Activated T-cell treated with anti-CD3 and anti-CD28 coated beads, Interleukin-2, amount 50 U/mL, for 4 hours (primary cell): ENCODE measurements at places on chromosomes 16 and 17. TPM values are rescaled to one million over a fixed set of nuclear protein-coding genes. Genes with fewer than 3 reads are reported as not detected.

The CD2BP2 gene
- 95.2 TPM for total RNA-seq

The RRAD gene
- total RNA-seq = 0.15 TPM

GRCh38 chr17:78041386-78042179 is 83.1 kb downstream of the TNRC6C start:
- no peak for DNase-seq

GRCh38 chr17:18141210-18141803 is 32.8 kb downstream of the MYO15A start:
- no peak for DNase-seq

DNA sequence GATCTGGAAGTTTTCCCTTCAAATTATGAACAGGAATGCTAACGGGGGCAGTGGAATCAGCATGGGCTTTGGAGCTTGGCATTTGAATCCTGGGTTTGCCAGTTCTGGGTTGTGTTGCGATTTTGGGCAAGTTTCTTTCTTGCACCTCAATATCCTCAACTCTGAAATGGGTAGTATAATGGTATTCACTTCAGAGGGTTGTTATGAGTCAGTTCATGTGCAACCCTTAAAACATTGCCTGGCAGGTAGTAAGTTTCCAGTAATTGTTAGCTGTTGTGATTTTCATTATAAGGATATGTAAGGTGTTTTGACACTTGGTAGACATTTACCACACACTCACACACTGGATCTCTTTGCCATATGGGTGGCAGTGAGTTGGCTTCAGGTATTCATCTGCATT is 33.4 kb downstream of the SNX29 start:
- no peak for DNase-seq

GRCh38 chr16:27460663-27461482 is 58.9 kb downstream of the IL21R start:
- no peak for DNase-seq

DNA sequence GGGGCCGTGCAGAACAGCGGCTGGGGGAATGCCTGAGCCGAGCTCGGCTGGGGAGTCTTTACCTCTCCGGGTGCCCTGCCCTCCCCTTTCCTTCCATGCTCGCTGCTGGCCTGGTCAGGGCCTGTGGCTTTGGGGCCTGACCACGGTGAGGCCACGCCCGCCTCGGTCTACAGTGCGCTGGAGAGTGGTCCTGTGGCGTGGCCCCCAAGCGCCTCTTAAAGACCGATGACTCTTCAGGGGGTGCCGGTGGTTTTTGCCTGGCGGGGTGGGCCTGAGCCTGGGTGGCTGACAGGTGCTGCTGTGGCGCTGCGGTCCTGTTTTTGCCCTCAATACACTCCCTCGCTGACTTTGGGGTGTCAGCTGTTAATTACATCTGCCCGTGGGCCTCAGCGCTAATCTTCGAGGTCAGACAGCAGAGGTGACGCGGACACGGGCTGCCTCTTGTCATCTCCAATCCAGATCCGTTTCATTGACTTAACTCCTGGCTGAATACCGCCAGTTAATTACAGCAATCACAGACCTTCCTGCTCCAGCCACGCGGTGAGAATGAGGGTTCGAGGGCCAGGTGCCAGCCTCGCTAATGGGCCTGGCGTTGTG is 29.7 kb downstream of the GSE1 start:
- no peak for DNase-seq

GRCh38 chr16:66578651-66579531 is at the start of gene CMTM2:
CMTM2 (plus strand) TSS chr16:66579463; CDS start chr16:66579608, 145 bp downstream.
- DNase-seq = peak; percentile 18

DNA sequence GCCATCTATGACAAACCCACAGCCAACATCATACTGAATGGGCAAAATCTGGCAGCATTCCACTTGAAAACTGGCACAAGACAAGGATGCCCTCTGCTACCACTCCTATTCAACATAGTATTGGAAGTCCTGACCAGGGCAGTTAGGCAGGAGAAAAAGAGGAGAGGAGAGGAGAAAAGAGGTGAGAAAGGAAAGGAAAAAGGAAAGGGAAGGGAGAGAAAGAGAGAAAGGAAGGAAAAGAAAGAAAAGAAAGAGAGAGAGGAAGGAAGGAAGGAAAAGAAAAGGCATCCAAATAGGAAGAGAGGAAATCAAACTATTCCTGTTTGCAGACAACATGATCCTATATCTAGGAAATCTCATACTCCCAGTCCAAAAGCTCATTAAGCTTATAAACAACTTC is 11.5 kb downstream of the STX8 start:
- DNase-seq = no peak

DNA sequence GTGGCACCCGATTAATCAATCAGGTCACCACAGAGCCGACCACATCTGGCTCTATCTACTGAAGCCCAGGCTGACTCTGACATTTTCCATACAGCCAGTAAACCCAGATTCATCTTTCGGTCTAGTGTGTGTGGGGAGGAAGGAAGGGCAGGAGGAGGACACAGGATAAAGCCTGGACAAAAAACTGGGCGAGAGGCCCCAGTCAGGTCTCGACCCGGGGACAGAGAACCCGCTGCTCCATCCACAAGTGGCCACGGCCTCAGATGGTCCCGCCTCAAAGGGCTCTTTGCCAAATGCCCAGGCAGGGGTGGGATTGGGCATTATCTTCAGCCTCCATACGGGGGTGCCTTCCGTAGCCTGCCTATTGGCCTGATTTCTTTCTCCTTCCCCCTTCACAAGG is 7.8 kb downstream of the ABR start:
- DNase-seq = no peak

DNA sequence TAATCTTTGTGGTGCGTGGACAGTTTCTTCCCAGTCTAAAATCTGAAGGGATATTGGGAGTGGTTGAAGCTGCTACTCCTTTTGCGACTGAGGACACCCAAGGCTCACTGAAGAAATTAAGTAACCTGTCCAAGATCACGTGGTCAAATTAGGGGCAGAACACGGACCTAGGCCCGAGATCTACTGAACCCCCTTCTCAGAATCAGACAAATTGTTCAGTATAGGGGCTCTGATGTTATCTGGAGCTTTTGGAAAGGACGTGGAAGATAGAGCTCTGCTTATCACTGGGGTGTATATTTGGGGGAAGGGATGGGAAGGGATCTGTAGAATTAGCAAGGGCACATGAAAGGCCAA is 857 bp downstream of the TANGO6 start:
- DNase-seq = no peak

GRCh38 chr17:82551779-82552457 is 32.4 kb downstream of the FOXK2 start:
- DNase-seq = peak; percentile 68

DNA sequence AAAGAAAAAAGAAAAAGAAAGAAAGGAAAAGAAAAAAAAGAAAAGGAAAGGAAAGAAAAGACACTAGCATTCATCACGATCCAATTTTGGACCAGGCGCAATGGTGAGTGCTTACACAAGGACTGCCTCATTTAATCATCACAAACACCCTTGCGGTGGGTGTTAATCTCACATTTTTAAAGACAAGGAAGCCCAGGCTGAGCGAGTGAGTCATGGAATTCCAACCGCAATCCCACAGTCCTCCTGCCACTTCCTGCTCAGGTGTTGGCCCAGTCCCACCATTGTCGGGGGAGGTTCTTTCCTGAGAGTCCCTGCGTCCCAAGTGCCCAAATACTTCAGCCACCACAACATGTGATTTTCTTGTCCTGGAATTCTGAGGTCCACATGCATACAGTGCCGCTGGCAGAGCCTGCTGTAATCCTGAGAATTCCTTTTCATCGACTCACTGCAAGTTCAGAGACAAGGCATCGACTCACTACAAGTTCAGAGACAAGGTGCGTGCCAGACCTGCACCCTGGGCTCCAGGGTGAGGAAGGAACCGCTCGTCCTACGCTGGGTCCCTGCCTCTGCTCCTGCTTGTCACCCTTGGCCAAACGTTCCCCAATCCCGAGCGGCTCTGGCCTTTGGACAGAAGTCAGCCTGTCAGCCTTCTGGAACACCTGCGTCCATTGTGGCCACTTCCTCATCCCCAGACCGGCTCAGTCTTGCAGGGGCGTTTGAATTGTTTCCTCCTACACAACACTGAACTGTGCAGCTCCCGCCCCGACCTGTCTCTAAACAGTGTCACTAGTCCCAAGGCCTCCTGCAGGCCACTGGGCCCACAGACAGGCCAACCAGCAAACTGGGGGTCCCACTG is 5.8 kb downstream of the ZG16B start:
- DNase-seq = no peak

DNA sequence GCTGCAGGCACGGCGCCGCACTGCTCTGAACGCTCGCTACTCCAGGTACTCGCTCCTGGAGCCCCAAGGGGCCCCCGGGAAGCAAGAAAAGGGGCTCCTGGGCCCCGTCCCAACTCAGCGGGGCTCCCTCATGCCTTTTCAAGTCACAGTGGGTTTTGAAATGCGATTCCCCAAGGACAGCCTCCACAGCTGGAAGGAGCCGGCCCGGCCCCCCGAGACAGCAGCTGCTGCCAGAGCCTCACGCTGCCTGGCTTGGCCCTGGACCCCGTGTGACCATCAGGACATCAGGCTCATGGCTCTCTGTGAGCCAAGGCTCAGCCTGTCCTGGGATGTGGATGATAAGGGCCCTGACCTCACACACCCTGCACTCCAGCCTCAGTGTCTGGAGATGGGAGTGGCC is 80.6 kb downstream of the LMF1 start:
- DNase-seq = no peak

- peak; percentile 68 for DNase-seq
These were observed 8.1 kb upstream of the CPNE2 start for GRCh38 chr16:57084257-57084770.

GRCh38 chr16:2484898-2485508 is 10.1 kb downstream of the TBC1D24 start:
- DNase-seq = no peak
